ENCODE measurements at places on chromosomes 1 and 21.

- DNase-seq = no peak
Observed at GRCh38 chr1:156090138-156090839, 8.0 kb upstream of the MEX3A start.

- no peak for DNase-seq
Observed at GRCh38 chr1:2814511-2815075, 13.1 kb upstream of the TTC34 start.

DNA sequence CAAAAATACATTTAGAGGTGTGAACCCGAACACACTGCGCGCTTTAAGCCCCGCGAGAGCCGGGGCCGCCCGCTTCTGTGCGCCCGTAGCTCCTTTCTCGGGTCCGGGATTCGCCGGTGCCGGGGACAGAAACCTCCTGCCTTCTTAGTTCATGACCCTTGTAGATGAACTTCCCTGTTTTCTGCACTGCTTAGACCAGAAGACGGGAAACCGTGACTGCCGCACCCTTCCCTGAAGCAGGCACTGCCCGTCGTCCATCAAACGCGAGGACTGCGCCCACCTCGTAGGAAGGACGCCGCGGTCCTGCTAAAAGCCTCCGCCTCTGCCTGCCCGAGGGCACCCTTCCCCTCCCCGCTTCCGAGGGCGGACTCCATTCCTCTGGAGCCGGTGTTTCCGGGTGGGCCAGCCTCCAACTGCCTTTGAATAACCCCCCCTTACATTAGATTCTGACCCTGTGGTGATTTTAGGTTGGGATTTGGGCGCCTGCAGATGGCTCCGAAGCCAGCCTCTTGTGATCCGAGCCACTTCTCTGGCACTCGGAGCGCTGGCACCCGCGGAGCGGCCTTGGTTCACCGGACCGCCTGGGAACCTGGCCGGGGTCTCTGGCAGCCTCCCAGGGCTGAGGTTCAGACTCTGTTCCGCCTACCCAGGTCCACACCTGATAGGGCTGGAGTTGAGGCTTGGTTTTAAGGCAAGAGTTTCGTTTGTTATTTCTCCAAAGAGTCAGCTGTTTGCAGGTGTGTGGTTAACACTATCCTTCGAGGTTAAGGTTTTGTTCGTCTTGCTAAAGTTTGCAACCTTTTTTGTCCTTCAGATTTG, 1.2 kb upstream of the PTTG1IP start:
- no peak for DNase-seq

GRCh38 chr1:244324176-244324883, 127.4 kb downstream of the ADSS2 start:
- DNase-seq = no peak

GRCh38 chr1:40530735-40531380, 579 bp upstream of the ZNF684 start:
- DNase-seq = no peak

DNA sequence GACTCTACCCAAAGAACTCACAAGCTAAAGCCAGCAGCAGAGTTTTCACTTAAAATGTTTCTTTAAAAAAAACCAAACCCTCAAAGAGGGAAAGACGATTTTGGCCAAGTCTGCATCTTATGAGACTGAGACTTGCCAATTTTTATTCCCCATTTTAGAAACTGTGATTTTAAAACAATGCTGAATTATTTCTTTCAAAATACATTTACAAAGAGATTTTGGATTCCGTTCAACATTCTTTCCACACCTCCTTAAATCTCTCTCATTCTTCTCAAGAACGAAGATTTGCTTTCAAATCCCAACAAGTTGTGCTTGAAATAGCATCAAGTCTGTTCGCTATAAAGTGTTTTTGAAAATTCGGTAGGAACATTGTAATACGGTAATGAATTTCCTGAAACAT, 133.9 kb upstream of the VANGL1 start:
- DNase-seq = no peak

DNA sequence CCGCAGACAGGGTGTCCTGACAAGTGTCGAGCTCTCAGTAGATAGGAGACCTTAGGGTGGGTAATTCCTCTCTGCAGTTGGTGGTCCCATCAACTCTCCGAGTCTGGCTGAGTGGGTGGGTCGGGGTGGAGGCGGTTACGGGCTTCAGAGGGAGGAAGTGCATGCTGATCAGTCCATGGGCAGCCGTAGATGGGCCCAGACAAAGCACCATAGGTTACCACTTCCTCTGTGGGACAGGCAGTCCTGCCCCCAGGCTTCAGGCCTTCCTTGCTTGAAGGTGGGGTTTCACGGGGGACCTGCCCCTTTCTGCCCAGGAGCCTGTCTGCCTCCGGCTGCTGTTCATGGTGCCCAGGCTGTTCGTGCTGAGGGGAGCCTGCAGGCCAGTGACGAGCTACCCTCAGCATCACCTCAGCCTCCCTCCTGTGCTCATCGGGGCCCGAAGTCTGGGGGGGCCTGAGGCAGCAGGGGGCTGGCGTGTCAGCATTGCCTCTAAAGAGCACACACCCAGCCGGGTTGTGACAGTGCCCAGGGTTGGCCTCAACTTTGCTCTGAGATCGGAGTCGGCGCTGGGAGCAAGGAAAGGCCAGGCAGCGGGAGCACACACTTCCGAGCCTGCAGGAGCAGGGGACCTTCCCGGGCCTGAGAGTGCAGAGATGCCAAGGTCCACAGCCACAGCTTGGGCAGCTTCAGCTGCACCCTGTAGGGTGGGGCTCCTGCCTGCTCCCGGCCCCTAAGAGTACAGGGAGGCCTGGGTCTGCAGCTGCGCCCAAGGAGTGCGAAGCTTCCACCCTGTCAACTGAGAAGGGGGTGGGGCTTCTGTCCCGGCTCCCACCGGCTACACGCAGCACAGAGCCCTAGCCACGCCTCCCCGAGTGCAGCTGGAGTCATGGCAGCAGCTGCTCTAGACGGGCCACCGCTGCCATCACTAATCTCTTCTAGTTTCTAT, 225.4 kb upstream of the NRIP1 start:
- DNase-seq = no peak

GRCh38 chr1:77040826-77041225, 173.5 kb downstream of the ST6GALNAC5 start:
- no peak for DNase-seq

GRCh38 chr1:61851849-61852669, 109.8 kb downstream of the PATJ start:
- DNase-seq = peak; percentile 51

DNA sequence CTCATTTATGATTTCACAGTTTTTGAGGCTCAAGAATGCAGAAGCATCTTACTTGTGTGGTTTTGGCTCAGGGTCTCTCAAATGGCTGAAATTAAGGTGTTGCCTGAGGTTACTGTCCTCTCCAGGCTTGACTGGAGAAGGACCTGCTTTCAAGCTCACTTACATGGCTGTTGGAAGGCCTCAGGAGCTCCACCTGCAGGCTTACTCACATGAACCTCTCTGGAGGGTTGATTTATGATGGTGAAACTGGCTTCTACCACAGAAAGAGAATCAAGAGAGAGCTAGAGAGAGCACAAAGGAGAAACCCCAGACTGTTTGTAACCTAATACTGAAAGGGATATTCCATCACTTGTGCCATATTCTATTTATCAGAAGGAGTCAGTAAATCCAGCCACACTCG, 6.2 kb upstream of the KCNK2 start:
- no peak for DNase-seq

DNA sequence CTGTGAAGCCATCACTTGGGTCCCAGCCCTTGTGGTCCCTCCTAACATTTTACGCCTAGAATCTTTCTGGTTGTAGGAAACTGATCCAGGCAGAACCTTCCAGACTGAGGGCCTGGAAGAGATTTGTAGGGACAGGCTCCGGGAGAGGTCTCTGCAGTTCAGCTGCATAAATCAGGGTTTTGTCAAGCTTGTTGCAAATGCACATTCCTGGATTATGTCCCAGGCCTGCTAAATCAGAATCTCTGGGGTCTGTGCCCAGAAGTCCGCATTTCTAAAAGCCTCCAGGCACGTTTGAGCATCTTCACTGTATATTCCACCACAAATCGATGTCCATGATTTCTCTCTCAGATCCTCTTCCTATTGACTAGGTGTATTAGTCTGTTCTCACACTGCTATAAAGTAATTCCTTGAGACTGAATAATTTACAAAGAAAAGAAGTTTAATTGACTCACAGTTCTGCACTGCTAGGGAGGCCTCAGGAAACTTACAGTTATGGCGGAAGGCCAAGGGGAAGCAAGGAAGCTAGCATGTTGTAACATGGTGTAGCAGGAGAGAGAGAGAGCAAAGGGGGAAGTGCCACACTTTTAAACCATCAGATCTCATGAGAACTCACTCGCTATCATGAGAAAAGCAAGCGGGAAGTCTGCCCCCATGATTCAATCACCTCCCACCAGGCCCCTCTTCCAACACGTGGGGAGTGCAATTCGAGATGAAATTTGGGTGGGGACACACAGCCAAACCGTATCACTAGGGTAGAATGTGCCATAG, 1.2 kb upstream of the FHAD1 start:
- peak; percentile 51 for DNase-seq

DNA sequence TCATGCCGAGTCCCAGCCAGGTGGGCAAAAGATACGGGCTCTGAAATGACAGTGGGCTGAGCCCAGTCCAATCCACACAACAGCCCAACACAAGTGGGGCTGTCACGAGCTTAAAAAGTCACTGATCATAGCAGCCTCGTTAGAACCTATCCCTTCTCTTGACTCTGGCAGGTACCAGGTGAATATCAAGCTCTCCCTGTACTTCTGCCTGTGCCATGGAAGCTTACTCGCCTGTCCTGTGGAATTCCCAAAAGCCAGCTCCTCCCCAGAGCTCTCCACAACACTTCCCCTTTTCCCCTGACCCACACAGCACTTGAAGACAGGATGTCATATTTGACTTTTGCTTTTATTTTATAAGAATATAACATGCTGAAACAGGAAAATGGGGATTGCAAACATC, 5.9 kb downstream of the RGS16 start:
- DNase-seq = no peak

DNA sequence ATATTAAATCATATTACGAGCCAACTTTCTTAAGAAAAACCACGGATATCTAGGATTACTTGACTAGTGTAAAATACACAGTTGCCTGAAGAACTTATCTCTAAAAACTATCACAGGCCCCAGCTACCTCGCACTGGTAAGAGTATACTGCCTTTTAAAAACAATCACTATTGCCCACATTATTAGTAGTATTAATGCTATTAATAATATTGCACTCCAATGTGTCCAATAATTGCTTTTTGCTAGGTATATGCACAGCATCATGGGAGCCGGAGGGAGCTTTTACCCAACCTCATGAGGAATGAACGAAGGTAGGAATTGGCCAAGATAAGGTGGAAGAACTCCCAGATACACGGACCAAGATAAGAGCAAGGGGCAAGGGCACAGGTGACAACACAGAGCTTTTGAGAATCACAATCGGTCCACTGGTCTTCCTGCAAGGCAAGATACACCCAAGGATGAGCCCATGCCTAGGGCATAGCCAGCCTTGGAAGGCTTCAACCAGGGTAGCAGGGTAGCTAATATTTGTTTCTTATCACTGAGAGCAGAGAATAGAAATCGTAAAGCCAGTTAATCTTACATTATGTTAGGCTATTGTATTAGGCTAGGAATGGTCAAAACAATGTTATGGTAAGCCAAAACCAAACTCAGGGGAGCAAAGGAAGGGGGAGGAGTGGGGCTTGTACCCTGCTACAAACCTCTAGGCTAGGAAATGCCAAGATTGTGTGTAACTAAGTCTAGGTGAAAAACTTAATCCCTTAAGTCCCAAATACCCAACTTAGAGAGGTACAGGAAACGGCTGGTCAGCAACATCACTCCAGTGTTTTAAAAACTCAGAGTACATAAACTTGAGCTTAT, 9.4 kb downstream of the GLUL start:
- DNase-seq = no peak
